ENCODE measurements at places on chromosomes 13 and 19.

DNA sequence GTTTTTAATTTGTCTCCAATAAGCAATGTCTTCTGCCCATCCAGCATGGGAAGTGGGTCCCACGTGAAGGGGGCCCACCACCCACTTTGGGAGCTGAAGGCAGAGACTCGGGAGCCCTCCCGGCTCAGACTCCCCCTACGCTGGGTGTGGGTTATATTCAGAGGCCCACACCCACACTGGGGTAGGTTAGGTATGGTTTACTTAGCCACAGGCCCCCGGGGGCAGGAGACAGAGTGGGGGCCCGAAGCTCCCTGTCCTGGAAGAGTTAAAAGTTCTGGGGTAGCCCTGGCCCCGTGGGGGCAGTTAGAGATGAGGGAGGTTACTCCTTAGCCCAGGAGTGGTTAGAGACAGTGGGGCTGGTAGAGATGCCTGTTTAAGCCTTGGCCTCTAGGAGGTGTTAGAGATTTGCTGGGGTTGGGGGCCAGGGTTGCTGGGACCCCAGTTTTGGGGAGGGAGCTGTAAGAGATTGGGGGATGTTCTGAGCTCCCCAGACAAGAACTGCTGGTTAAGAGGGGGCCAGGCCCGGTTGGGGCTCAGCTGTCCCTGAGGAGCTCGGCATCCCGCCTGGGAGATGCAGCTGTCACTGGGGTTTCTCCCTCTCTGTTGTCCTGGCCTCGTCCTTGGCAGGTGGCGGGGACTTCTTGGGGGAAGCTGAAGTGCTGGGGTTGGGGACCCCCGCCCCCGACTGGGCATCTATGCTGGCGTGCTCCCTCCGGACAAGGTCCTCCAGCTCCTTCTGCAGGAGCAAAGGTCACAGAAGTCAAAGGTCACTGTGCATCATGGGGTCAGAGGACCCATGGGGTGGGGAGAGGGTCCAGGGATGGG is 712 bp upstream of the RINL start:
- no peak for DNase-seq

GRCh38 chr19:39160889-39161672 is 35.5 kb downstream of the PAK4 start:
- DNase-seq = no peak

DNA sequence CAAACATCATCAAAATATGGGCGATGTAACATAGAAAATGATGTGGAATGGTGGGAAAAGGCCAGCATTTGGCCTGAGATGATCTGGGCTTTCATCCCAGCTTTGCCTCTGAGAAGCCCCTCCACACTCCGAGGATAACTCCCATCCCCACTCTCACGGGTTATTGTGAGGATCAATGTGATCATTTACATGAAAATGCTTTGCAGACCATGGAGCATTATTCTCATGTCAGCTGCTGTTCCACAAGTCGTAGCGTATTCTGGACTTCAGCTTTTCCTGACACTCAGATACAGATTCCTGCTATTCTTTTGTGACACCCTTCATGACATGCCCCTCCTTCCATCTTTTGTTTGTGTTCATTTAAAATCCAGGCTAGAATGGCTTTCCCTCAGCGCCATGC is 86.5 kb downstream of the NUFIP1 start:
- DNase-seq = no peak

GRCh38 chr13:21894091-21894490 is 223.2 kb downstream of the FGF9 start:
- no peak for DNase-seq

DNA sequence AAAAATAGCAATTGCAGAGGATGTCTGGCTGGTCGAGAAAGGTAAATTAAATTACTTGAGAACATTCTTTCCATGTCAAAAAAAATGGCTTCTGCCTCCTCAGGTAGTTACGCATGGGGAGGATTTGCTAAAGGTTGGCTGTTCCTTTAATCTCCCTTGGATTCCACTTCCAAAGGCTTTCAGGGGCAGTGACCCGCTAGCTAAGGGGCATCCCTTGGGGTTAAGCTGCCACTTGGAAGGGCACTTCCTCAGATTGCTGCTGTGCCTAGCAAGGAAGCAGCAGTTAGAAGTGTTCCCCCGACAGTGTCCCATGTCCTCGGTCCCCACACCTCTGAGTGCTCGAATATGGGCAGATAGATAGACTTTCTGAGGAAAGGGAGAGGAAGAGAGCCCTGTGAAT is 108.5 kb downstream of the RGCC start:
- DNase-seq = no peak

DNA sequence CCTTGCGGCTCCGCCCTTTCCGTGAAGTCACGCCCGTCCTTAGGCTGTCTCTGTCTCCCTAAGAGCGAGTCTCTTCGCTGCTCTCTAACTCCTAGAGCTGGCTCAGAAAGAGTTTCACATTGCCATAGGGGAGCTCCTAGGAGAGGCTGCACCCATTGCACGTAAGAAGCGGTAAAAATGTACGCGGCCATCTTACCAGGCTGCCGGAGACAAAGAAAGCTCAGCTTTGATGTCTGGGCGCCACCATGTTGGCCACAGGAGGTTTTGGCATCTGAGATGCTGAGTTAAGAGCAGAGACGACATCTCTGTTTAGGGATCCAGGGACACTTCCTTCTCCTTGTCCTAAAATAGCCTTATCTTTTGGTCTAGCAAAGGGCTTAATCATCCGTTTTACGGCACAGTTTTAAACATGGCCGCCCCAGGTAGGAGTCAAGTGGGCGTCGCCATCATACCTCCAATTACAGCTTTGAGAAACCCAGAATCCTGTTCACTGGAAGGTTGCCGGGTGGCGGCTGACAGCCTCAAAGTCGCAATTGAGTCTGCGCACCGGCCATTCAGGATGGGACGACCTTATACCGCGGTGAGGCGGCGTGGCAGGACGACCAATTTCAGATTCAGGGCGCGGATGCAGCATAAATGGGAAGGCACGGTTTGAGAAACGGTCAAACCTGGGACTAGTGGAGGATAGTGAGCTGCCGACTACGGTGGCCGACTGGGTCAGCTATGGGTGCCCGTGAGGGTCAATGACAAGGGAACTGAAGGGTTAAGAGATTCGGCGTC is at the start of gene ZNF793:
ZNF793 (plus strand) TSS at position 553 of the 780 bp plus-strand sequence. CDS start 16,501 bp downstream, outside the sequence.
- peak; percentile 87 for DNase-seq

- no peak for DNase-seq
These were observed 370.7 kb downstream of the COG6 start for GRCh38 chr13:40026174-40026585.

DNA sequence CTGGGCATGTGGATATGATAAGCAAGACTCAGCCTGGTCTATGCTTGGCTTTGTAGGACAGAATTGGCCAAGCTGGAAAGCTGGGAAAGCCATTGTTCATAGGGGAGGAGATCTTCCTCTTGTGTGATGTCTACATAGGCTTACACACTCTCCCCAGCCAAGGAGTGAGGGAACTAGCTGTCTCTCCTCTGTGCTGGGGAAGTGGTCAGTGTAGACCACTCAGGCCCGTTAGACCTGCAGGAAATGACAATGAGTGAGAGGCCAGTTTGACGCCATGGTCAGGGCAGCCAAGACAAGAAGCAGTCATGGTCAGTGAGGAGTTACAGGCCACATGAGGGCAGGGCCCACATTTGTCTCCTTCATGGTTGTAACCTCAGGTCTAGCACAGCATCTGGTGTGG is 159.1 kb upstream of the KL start:
- DNase-seq = no peak

Measured in hematopoietic multipotent progenitor cell (in vitro differentiated cells).